ENCODE measurements at places on chromosomes 12 and 14.
A peak's percentile ranks its signal among the peaks of the same experiment; 100 is the strongest.

DNA sequence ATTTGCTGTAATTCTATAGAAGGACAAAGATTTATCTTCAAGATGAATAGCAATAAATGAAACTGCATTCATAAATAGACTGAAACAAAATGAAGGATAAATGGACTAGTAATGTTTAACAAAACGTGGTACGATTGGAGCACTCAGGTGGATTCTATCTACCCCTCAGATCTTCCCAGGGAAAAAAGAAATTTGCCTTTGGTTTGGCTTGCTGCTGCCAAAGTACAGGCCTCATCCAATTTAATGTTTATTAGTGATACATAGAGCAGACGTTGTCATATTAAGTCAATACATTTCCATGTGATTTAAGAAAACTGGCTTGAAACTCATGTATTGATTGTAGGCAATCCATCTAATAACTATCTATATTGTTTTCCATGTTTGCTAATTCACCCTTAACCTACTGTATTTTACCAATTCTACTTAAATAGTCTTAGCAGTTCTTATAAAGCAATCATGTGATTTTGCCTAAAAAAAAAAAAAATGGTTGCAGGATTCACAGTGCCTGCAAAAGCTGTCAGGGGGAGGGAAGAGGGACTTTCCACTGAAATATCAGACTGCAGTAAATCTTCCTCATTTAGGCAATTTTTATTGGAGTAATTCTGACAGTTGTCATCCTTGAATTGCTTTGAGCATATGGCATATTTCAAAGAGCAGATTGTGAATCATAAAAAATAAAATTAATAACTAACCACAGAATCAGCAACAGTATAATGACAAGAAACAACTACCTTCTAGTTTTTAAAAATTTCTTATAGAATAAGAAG, 242.2 kb upstream of the NPAS3 start:
- DNase-seq, result no peak

- no peak for DNase-seq
Observed at GRCh38 chr12:130236446-130236845, 74.2 kb downstream of the FZD10 start.

GRCh38 chr12:55984861-55985260, 11.0 kb downstream of the RAB5B start:
- no peak for DNase-seq

- peak; percentile 4 for DNase-seq
Observed at GRCh38 chr12:43653917-43654316, 101.9 kb upstream of the ADAMTS20 start.

DNA sequence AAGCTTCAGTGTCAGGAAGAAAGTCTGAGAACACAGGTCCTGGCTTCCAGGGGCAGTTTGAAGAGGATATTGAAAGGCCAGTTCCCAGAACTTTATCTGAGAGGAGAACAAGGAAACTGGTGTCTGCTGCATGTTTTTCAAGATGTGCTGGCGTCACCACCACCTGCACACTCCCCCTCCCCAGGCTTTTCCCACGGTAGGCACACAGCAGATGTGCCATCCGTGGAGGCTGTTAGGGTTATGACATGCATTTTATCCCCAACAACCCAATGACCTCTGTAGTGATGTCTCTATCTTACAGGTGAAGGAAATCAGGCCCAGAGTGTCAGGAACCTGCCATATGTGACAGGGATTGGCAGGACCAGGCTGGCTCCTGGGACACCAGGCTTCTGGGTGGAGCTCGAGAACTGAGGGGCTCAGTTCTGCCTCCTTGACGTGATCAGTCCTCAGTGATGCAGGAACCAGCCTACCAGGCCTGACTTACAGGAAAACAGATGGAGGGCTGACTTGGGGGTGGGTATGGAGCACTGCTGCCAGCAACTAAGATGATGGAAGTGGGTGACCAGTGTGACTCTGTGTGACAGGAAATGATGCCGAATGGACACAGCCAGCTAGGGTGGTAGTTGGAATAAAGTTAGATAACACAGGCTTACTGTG, 16.8 kb downstream of the SLC25A47 start:
- no peak for DNase-seq

- peak; percentile 89 for DNase-seq
Observed at GRCh38 chr12:24226745-24227350, 277.4 kb upstream of the SOX5 start.

GRCh38 chr14:104678346-104678745, 11.1 kb upstream of the INF2 start:
- DNase-seq, result no peak

GRCh38 chr12:52791271-52792184, 4.4 kb downstream of the KRT3 start:
- DNase-seq, result no peak

GRCh38 chr12:105676694-105677093, 346.2 kb downstream of the C12orf75 start:
- peak; percentile 8 for DNase-seq

DNA sequence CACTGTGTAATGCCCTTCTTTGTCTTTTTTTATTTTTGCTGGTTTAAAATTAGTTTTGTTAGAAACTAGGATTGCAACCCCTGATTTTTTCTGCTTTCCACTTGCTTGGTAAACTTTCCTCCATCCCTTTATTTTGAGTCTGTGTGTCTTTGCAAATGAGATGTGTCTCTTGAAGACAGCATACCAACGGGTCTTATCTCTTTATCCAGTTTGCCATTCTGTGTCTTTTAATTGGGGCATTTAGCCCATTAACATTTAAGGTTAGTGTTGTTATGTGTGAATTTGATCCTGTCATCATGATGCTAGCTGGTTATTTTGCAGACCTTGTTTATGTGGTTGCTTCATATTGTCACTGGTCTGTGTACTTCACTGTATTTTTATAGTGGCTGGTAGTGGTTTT, 43.5 kb upstream of the LALBA start:
- DNase-seq, result no peak

GRCh38 chr14:22065347-22065746, 391.7 kb upstream of the OR4E1 start:
- no peak for DNase-seq

DNA sequence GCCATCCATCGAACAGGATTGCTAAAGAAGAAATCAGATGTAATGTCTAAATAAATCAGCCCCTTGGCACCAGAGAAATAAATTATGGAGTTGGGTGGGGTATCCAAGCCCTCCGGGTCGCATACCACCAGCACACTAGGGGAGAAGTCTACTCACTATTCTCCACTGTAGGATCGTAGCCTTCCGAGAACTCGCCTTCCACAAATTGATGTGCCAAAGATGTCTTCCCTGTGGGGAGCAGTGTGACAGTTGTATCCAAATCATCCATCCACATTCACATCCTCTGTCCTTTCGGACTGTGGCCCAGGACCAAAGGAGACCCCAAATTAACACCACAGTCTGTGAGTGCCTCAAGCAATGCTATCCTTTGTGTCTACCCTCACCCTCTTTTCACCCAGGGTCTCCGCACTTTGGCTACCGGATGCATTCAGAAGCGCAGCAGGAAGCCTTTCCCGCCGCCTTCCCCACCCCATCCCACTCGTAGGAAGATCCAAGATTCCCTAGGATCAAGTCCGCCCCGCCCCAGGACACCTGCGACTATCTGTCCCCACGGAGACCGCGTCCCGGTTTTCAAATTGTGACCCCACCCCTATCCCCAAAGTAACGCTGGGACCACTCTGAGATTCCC, 786 bp downstream of the RHEBL1 start:
- DNase-seq, result no peak

GRCh38 chr12:113899561-113900471, 66.3 kb downstream of the RBM19 start:
- peak; percentile 69 for DNase-seq

DNA sequence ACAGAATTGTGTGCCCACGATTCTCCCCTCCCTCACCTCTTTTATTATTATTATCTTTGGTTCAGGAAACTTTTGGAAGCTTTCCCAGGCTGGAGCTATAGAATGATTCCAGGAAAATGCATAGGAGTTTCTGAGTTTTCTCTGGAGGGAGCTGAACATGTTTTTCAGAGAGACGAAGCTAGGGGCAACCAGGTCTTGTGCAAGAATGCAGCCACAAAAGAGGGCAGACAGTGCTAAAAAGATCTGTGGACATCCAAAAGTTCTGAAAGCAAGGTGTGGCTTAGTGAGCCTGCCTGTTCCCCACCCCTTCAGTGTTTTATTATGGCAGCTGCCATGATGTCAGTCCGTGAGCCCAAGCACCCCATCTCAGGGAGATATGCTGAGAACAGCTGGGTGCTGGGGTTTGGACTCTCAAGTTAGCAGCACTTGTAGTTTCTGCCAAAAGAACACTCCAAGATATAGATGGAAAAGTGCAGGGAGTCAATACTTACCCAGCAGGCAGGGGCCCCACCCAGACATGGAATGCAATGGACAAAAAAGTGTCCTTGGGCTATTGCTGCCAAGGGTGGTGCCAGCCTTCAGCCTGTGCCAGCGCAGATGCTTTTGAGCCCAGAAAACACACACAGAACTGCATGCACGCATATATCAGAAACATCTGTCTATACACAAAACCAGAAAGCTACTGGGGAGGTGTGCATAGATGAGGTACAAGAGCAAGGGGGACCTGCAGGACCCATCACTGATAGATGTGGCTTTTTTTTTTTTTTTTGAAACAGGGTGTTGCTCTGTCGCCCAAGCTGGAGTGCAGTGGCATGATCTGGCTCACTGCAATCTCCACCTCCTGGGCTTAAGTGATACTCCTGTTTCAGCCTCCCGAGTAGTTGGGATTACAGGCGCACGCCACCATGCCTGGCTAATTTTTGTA, 17.0 kb upstream of the IRF2BPL start:
- DNase-seq, result no peak

DNA sequence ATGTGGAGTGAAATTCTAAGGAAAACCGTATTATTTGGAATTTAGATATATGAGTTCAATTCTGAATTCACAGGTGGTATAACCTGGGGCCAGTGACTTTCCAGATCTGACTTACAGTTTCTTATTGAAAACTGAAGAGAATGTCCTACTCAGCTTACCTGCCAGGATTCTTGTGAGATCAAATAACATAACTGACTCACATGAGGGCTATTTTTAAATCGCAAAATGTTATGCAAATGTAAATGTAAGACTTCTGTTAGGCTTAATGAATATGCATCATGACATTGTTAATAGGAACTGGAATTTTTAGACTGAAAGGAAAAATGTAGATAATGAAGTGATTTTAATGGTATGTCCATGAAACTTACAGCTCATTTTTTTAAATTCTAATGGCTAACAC, 1142.1 kb downstream of the FLRT2 start:
- peak; percentile 45 for DNase-seq

- DNase-seq, result peak; percentile 58
Observed at GRCh38 chr14:24710403-24711112, 76.6 kb upstream of the GZMB start.

GRCh38 chr12:131647667-131648066, 63.2 kb upstream of the SFSWAP start:
- no peak for DNase-seq

DNA sequence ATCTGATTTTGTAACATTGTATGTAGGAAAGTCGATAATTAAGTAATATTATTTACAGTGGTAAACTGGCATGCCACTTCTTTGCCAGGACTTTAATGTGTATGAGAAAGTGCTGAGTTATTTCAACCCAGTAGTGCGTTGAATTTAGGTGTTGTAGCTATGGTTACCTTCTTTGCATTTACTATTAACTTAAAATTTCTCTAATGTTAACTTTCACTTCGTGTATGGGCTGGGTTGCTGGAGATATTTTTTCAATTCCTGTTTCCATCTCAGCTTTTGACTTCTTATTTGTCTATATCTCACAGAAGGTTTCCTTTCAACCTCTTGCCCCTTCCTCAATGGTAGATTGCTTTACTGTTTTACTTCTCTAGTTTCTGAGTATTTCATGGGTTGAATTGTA, 1345.6 kb downstream of the FSCB start:
- no peak for DNase-seq

- DNase-seq, result peak; percentile 29
Observed at GRCh38 chr12:95922231-95922630, 20.2 kb downstream of the CCDC38 start.

DNA sequence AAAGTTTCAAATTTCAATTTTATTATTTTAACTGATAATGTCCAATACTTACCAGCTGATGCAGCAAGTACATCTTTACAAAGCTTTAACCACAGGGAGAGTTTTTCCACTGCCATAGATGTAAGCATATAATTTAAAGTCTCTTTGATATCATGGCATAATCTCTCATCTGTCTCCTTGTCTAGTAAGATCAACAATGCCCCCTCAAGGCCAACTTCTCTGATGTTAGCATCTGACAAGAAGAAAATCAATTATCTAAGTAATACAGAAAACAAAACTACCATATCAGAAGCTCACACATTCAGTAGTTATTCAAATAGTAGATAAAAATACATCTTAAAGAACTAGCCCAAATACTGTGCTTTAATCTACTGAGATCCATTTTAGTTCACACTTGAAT, 94.2 kb downstream of the HEATR5A start:
- peak; percentile 37 for DNase-seq

GRCh38 chr12:46360370-46360769, 12.2 kb downstream of the SLC38A2 start:
- no peak for DNase-seq

DNA sequence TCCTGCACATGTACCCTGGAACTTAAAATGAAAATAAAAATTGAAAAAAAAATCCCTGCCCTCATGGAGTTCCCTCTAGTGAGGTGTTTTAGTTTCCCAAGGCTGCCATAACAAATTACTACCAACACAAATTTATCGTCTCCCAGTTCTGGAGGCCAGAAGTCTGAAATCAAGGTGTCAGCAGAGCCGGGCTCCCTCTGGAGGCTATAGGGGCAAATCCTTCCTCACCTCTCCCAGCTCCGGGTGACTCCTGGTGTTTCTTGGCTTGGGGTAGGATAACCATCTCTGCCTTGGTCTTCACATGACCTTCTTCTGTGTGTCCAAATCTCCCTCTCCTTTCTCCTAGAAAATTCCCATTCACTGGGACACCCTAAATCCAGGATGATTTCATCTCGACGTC, 50.1 kb downstream of the PLXNC1 start:
- no peak for DNase-seq

DNA sequence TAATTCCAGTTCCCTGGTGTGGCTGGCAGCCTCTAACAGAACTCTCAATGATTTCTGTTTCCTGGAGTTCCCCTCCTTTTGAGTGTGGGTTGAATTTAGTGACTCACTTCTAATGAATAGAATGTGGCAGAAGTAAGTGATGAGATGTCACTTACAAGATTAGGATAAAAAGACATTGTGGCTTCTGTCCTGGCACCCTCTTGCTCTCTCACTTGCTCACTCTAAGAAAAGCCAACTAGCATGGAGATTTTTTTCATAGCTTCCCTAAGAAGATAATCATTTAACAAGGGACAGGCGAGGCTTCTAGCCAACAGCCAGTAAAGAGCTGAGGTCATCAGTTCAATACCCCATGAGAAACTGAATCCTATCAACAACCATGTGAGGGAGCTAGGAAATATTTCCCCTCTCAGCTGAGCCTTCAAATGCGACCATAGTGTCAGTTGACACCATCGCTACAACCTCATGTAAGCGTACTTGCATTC, 156.7 kb downstream of the TMTC3 start:
- peak; percentile 95 for DNase-seq

- DNase-seq, result peak; percentile 72
Observed at GRCh38 chr14:54435500-54435981, 5.6 kb downstream of the CNIH1 start.

Data from epithelial cell of esophagus (primary cell).